Panc1 (cell line): ENCODE measurements at places on chromosomes 7 and 10. TPM values are rescaled to one million over a fixed set of nuclear protein-coding genes. Genes with fewer than 3 reads are reported as not detected.

GRCh38 chr10:78719276-78719675 lies 349.5 kb upstream of the ZMIZ1 start:
- no peaks in the 10 kb centered on the region for H3K36me3 ChIP-seq
- H3K27ac ChIP-seq, result no peak overlapping the region
- H3K4me3 ChIP-seq, result no peak overlapping the region
- H3K4me1 ChIP-seq, result no peaks in the 10 kb centered on the region
- no peak for DNase-seq

- H3K27ac ChIP-seq, result no peak overlapping the region
- H3K4me1 ChIP-seq, result peaks cover 4% of the 10 kb centered on the region; the same call in 1 of the 2 replicates
- H3K4me3 ChIP-seq, result no peak overlapping the region
- no peak for DNase-seq
Observed at GRCh38 chr7:44073664-44074348, 8.4 kb upstream of the PGAM2 start.

DNA sequence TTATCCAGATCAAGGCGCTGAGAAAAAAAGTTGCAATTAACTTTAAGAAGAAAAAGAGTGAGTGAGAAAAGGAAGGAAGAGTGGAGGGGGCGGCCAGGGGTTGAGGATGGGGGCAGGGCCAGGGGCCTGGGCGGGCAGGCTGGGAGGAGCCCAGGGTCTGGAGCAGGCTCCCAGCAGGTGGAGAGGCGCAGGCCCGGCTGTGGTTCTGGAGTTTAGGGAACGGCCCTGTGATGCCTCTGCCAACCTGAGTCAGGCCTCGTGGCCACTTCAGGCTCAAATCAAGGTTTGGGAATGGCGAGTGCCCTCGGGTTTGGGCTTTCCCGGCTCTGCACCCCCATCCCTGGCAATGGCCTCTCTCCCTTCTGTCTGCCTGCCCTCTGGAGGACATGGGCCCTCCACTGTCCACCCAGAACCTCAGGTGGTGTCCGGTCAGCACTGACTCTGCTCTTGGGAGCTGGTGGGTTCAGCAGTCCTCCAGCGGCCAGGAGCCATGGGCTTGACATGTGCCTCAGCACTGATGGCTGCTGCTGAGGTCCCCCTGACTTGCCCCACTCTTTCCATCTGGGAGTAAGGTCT lies 41.0 kb upstream of the EMX2 start:
- H3K4me3 ChIP-seq, result no peak overlapping the region
- no peak overlapping the region for H3K27ac ChIP-seq
- no peak for DNase-seq
- H3K36me3 ChIP-seq, result no peaks in the 10 kb centered on the region
- no peaks in the 10 kb centered on the region for H3K4me1 ChIP-seq

GRCh38 chr7:80748363-80749042 lies 110.1 kb downstream of the CD36 start:
- peaks cover 7% of the 10 kb centered on the region for H3K4me1 ChIP-seq
- H3K4me3 ChIP-seq, result no peak overlapping the region
- no peak for DNase-seq
- H3K27ac ChIP-seq, result peak overlapping the region; percentile 59; the same call in 1 of the 2 replicates
- no peaks in the 10 kb centered on the region for H3K27me3 ChIP-seq

- H3K36me3 ChIP-seq, result no peaks in the 10 kb centered on the region
- H3K4me3 ChIP-seq, result no peak overlapping the region
- no peak overlapping the region for H3K27ac ChIP-seq
- no peak for DNase-seq
Observed at GRCh38 chr7:27053153-27053552, 42.6 kb downstream of the HOXA1 start.

- peak overlapping the region; percentile 17; the same call in 1 of the 2 replicates for H3K27ac ChIP-seq
- DNase-seq, result no peak
- no peaks in the 10 kb centered on the region for H3K27me3 ChIP-seq
- no peak overlapping the region for H3K4me3 ChIP-seq
- H3K36me3 ChIP-seq, result no peaks in the 10 kb centered on the region
- peaks cover 4% of the 10 kb centered on the region; the same call in 1 of the 2 replicates for H3K4me1 ChIP-seq
Observed at GRCh38 chr7:1197997-1198625, 34.6 kb upstream of the UNCX start.

GRCh38 chr7:16587790-16588189 lies 57.8 kb downstream of the ANKMY2 start:
- H3K4me1 ChIP-seq, result no peaks in the 10 kb centered on the region
- H3K36me3 ChIP-seq, result no peaks in the 10 kb centered on the region
- no peak for DNase-seq
- no peak overlapping the region for H3K27ac ChIP-seq

- no peaks in the 10 kb centered on the region for H3K27me3 ChIP-seq
- no peaks in the 10 kb centered on the region for H3K4me1 ChIP-seq
- no peak overlapping the region for H3K27ac ChIP-seq
- no peak for DNase-seq
- H3K4me3 ChIP-seq, result no peak overlapping the region
Observed at GRCh38 chr7:133778472-133778871, 348.7 kb upstream of the LRGUK start.

GRCh38 chr10:117555017-117555416 lies 12.5 kb downstream of the EMX2 start:
- no peaks in the 10 kb centered on the region for H3K4me1 ChIP-seq
- DNase-seq, result no peak
- no peak overlapping the region for H3K4me3 ChIP-seq
- no peaks in the 10 kb centered on the region; the same call in 1 of the 2 replicates for H3K36me3 ChIP-seq
- peaks cover 37% of the 10 kb centered on the region for H3K27me3 ChIP-seq

DNA sequence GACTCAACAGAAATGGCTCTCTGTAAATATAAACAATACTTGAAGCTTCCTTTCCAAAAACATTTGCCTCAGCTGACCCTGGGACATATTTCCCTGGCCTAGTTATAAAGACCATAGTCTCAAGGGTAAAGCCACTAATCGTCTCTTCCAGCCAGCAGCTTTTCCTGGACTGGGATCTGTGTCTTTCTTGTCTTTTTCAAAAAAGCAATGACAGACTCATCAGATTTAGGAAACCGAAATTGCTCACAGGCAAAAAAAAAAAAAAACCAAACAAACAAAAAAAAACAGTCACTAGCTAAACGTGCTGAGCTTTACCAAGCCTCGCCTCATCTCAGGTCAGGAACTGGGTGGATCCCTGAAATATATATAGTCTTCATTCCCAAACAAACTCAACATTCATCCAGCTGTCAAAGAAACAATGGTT lies 23.5 kb downstream of the STN1 start:
- H3K27ac ChIP-seq, result peak overlapping the region; percentile 8; the same call in 1 of the 2 replicates
- 0 out of 2 replicates have a peak, but pooled peaks cover 2% of the 10 kb centered on the region for H3K36me3 ChIP-seq
- no peaks in the 10 kb centered on the region for H3K27me3 ChIP-seq
- DNase-seq, result no peak
- H3K4me3 ChIP-seq, result no peak overlapping the region

DNA sequence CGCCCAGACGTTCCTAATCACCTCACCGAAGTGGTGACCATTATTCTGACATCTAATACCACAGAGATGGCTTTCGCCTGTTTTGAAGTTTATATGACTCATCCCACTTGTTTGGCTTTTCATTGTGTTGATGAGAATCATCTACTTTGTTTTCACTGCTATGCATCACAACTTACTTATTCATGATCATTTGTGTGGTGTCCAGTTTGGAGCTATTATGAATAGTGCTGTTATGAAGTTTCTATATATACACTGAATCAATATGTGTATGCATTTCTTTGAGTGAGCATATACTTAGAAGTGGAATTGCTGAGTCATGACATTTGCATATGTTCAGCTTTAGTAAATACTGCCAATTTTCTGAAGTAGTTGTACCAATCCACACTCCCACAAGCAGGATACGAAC lies 38.6 kb upstream of the TNKS2 start:
- H3K4me3 ChIP-seq, result no peak overlapping the region
- DNase-seq, result no peak
- no peaks in the 10 kb centered on the region for H3K4me1 ChIP-seq
- H3K27ac ChIP-seq, result no peak overlapping the region
- H3K36me3 ChIP-seq, result no peaks in the 10 kb centered on the region
- H3K27me3 ChIP-seq, result peaks cover 16% of the 10 kb centered on the region

- no peak overlapping the region for H3K4me3 ChIP-seq
- H3K4me1 ChIP-seq, result no peaks in the 10 kb centered on the region
- peaks cover 7% of the 10 kb centered on the region; the same call in 1 of the 2 replicates for H3K27me3 ChIP-seq
Observed at GRCh38 chr10:99276848-99277486, 41.3 kb upstream of the HPSE2 start.

GRCh38 chr7:78420001-78420400 lies 621.4 kb downstream of the PHTF2 start:
- H3K27ac ChIP-seq, result no peak overlapping the region
- H3K4me1 ChIP-seq, result no peaks in the 10 kb centered on the region
- no peak overlapping the region for H3K4me3 ChIP-seq
- no peak for DNase-seq

- no peak for DNase-seq
- H3K27ac ChIP-seq, result no peak overlapping the region
- H3K36me3 ChIP-seq, result no peaks in the 10 kb centered on the region
- H3K27me3 ChIP-seq, result no peaks in the 10 kb centered on the region
Observed at GRCh38 chr10:49756031-49756430, 6.1 kb downstream of the OGDHL start.

DNA sequence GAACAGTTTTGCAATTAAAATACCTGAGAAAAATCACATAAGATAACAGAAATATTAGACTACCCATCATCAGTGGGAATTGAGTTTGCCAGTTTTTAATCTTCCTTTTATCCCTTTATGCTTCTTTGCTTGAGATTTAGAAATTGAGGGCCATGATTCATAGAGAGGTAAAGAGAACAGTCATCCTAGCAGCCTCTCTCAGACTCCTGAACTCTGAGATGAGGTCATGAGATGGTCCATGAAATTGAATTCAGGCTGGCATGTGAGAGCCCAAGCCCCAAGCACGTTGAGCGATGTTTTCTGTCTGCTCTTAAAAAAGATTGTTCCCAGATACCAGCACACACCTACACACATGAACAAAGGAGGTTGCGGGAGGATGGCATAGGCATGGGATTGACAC lies 91.1 kb downstream of the CREB5 start:
- no peak for DNase-seq
- no peak overlapping the region for H3K27ac ChIP-seq
- H3K4me1 ChIP-seq, result no peaks in the 10 kb centered on the region
- H3K4me3 ChIP-seq, result no peak overlapping the region
- peaks cover 7% of the 10 kb centered on the region; the same call in 1 of the 2 replicates for H3K27me3 ChIP-seq

- no peaks in the 10 kb centered on the region for H3K4me1 ChIP-seq
- DNase-seq, result no peak
- no peaks in the 10 kb centered on the region for H3K27me3 ChIP-seq
- H3K4me3 ChIP-seq, result no peak overlapping the region
Observed at GRCh38 chr7:133623721-133624120, 370.8 kb downstream of the EXOC4 start.

DNA sequence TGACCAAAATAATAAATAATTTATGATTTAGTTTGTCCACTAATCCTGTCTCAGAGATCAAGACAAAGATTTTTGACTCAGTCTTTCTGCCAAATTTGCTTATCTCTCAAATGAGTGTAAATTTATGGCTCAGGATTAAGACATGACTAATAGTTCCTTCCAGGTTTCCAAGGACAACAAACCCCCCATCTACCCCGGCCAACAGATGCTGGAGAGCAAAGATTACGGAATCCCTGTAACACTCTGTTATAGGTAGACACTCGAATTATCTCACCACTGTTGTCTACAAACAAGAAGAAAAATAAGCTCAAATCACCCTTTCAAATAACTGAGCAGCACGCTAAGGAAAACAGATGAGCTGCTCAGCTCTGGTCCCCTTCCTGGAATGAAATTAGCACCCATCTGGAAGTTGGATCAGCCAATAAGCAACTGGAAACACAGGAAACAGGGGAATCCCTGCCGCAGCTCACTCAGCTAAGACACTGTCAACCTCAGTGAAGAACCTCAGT lies 56.8 kb upstream of the SVIL start:
- H3K4me3 ChIP-seq, result peak overlapping the region; percentile 17; the same call in 1 of the 2 replicates
- H3K27me3 ChIP-seq, result no peaks in the 10 kb centered on the region

DNA sequence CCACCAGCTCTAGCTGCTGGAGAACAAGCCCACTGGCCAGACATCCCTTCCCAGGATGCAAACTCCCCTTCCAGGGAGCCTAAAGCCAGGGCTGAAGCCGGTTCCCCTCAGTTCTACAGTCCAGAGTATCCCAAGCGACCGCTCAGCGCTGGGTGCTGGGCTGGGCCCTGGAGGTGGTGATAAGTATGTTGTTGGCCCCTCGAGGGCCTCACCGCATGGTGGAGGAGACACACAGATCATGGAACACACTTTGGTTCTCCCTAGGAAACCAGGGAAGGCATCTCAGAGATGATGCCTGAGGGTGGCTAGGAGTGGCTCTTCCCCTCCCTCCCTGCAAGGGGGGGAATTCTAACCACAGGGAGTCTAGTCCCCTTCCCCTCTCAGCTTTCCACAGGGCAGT lies 4.4 kb downstream of the PODXL start:
- H3K27me3 ChIP-seq, result peaks cover 7% of the 10 kb centered on the region
- peaks cover 2% of the 10 kb centered on the region for H3K4me1 ChIP-seq
- DNase-seq, result no peak
- no peak overlapping the region for H3K27ac ChIP-seq
- H3K4me3 ChIP-seq, result no peak overlapping the region

GRCh38 chr10:48576501-48576900 lies 28.4 kb downstream of the ARHGAP22 start:
- H3K4me3 ChIP-seq, result no peak overlapping the region
- H3K27me3 ChIP-seq, result peaks cover 3% of the 10 kb centered on the region; the same call in 1 of the 2 replicates
- no peak overlapping the region for H3K27ac ChIP-seq
- no peak for DNase-seq
- H3K4me1 ChIP-seq, result no peaks in the 10 kb centered on the region
- H3K36me3 ChIP-seq, result no peaks in the 10 kb centered on the region

DNA sequence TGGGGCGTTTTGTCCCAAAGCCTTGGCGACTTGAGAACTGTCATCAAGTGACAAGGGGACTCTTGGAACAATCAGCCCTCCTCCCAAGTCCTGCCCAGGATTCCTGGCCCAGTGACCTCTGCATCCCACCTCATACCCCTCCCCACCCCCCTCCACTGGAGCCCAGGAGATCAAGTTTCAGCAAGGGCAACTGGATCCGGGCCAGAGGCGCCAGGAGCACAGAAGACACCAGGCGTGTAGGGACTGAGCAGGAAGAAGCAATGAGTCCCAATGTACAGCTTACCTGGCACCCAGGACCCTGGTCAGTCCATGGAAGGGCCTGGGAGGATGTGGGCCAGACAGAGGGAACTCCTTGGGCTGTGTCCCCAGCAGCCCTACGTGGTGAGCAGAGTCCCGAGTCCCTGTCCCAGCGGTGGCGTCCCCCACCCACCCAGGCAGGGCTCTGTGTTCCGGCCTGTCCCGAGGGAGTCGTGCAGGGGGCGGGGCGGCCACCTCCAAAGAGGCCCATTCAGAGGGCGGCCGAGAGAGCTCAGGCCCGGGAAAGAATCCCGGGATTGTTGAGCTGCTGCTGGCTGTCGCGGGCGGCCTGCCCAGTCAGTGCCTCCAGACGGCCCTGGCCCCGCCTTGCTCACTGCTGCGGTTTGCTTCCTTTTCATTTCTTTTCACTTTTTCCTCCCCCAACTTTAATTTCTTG lies 254.1 kb downstream of the TNS3 start:
- DNase-seq, result no peak
- no peak overlapping the region for H3K4me3 ChIP-seq
- peaks cover 44% of the 10 kb centered on the region for H3K4me1 ChIP-seq
- H3K27me3 ChIP-seq, result no peaks in the 10 kb centered on the region
- H3K27ac ChIP-seq, result peak overlapping the region; percentile 2; the same call in 1 of the 2 replicates

GRCh38 chr10:88896372-88896993 lies 16.4 kb downstream of the STAMBPL1 start:
- H3K36me3 ChIP-seq, result no peaks in the 10 kb centered on the region
- peak overlapping the region; percentile 83 for H3K27ac ChIP-seq
- no peaks in the 10 kb centered on the region for H3K27me3 ChIP-seq

GRCh38 chr7:2198206-2198605 lies 34.5 kb downstream of the MAD1L1 start:
- H3K4me3 ChIP-seq, result no peak overlapping the region
- H3K27ac ChIP-seq, result no peak overlapping the region
- no peaks in the 10 kb centered on the region for H3K27me3 ChIP-seq
- no peaks in the 10 kb centered on the region for H3K4me1 ChIP-seq

The ORAI2 gene
- total RNA-seq, result 76.9 TPM

The ITIH5 gene
- total RNA-seq, result not detected

The THSD7A gene
- 38.6 TPM for total RNA-seq

The NKX1-2 gene
- total RNA-seq, result 0.15 TPM

The SLC26A3 gene
- 0.36 TPM for total RNA-seq

The AKR1D1 gene
- total RNA-seq, result not detected
